ENCODE measurements at places on chromosomes 1 and 21.

DNA sequence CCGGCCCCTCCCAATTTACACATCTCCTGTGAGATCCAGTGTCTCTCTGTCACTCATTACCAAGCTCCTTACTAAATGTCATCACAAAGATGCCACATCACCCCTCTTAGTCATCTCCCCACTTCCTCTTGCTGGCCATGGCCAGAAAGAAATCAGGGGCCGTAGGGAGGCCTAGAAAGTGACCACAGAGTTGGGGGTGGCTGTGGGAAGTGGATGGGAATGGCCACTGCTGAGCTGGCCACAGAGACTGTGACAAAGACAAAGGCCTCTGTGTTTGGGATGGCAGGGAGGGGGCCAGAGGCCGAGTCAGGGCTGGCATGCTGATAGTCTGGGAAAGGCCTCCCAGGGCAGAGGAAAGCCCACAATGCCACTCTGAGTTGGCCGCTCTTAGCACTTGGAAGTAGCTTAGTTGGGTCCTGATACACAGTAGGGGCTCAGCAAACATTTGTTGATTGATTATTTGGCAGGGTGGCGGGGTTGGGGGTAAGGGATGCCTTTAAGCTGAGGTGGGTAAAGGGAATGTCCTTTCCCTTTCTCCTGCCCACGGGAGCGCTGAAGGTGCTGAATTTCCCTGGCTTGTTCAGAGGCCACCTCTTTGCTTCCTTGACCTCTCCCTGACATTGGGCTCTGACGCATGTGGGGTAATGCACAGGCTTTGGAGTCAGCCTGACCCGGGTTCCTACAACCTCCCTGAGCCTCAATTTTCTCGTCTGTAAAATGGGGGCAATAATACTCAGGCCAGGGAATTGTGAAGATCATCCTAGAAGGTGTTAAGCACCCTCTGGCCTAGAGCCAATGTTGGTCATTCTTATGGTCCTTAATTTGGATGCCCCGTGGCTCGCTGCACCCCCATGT lies 13.2 kb downstream of the NAV1 start:
- DNase-seq = no peak

- no peak for DNase-seq
These were observed 81.8 kb downstream of the PHTF1 start for GRCh38 chr1:113677250-113678158.

GRCh38 chr1:234848972-234849649 lies 239.1 kb upstream of the IRF2BP2 start:
- no peak for DNase-seq

- no peak for DNase-seq
These were observed 39.6 kb downstream of the ARHGEF11 start for GRCh38 chr1:157005965-157006364.

GRCh38 chr1:38018864-38019343 lies 6.4 kb downstream of the UTP11 start:
- DNase-seq = no peak

DNA sequence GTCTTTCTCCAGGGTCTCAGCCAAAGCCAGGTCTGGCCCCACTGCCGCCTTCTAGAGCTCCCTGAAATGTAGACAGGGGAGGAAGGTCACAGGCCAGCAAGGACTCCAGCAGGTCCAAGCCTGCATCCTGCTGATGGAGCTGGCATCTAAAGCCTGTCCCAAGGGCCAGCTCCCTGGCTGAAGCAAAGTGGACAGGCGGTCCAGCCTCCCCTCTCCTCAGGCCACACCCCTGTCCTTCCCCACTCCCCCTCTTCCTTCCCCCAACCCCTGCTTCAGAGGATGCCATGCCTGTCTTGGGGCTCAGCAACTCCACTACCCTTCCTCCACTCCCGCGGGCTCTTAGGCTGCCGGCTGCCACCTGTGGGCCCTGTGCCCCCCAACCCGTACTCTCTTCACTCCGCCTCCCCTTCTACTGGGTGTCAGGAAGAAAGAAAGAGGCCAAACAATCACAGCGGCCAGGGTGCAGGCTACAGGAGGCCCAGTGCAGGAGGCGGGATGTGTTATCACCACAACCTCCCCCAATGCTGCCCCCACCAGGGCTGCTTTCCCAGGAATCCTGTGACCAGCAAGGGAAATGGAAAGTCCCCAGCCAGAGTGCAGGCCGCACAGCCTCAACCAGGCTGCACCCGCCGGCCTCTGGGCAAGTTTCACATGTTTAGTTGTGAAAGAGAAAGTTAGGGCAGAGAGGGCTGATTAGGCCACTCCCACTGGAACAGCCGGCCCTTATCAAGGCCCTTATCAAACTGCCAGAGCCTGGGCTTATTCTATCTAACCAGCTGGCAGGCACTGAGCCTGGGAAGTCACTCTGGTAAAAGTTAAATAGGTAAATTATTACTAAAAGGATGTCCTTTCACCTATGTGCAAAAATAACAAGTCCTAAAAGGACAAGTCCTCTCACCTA lies 34.1 kb downstream of the ACOT7 start:
- peak; percentile 28 for DNase-seq

DNA sequence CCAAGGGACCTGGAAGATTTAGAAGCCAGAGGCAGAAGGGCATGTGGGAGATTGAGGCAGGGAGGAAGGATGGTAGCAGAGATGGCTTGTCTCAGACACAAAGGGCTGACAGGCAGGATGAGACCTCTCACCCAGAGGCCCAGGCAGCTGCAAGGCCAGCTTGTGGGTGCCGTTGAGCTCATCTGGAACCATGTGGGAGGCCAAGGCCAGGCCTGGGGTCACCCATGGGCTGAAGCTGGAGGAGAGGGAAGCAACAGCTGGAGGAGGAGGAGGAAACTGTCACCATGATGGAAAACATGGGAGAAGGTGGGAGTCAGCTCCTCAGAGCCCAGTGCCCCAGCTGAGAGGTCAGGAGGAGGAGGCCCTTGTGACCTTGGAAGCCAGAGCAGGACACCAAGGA lies 6.4 kb downstream of the CRABP2 start:
- no peak for DNase-seq

GRCh38 chr1:155897746-155898145 lies 13.4 kb downstream of the RIT1 start:
- DNase-seq = no peak

GRCh38 chr1:107739651-107740050 lies 225.3 kb downstream of the VAV3 start:
- DNase-seq = no peak

GRCh38 chr1:113871597-113872113 lies at the start of gene PTPN22:
PTPN22 (minus strand) TSS chr1:113871712.
- DNase-seq = peak; percentile 54

- DNase-seq = no peak
These were observed 37.0 kb downstream of the TNFRSF8 start for GRCh38 chr1:12100071-12100470.

GRCh38 chr1:29218223-29218622 lies 12.5 kb downstream of the MECR start:
- no peak for DNase-seq

DNA sequence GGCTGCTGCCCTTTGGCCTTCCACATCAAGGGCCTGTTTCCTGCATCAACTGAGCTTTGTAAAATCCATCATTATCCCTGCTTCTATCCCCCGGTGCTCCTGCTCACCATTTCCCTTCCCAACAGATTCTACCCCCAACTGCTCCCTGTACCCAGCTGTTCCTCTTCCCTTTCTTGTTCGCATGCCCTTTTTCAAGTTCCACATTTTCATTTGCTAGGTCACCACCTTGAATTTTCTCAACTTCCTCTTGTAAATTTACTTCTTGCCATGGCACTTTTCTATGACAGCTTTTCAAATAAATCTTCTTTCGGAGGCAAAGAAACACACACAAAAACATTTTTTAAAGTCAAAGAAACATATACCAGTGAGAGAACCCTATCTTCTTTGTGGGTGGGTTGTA lies 330.5 kb upstream of the ADGRL2 start:
- DNase-seq = no peak

DNA sequence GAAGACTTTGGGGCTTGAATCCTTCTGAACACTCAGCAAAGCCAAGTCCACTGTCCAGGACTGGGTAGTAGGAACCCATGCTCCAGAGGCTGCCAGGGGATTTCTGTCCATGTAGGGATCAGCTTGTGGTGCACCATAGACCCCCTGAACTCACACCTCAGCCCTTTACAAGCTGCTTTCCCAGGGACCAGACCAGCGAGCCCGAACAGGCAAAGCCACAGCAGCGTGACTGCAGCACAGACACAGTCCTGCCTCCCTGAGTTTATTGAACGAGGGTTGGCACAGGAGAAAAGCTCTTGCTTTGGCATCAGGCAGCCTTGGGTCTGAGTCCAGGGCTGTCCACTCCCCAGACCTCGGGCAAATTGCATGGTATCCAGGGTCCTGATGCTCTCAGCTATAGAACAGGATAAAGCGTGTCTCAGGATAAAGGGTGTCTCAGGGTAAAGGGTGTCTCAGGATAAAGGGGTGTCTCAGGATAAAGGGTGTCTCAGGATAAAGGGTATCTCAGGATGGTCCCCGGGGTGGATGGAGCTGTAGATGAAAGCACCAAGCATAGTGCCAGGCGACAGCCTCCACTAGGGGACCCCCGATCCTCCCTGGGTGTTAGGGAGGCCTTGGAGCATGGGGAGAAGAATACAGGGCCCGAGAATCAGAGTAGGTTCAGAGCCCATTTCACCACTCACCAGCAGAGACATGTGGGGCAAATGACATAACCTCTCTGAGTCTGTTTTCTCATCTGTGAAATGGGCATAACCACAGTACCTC lies 648.8 kb downstream of the NPHP4 start:
- DNase-seq = no peak

All from stimulated activated CD8-positive, alpha-beta memory T cell treated with anti-CD3 and anti-CD28 coated beads, Interleukin-2, amount 100 ng/mL, for 1 hour (primary cell).